ENCODE measurements at places on chromosomes 6 and 20.

DNA sequence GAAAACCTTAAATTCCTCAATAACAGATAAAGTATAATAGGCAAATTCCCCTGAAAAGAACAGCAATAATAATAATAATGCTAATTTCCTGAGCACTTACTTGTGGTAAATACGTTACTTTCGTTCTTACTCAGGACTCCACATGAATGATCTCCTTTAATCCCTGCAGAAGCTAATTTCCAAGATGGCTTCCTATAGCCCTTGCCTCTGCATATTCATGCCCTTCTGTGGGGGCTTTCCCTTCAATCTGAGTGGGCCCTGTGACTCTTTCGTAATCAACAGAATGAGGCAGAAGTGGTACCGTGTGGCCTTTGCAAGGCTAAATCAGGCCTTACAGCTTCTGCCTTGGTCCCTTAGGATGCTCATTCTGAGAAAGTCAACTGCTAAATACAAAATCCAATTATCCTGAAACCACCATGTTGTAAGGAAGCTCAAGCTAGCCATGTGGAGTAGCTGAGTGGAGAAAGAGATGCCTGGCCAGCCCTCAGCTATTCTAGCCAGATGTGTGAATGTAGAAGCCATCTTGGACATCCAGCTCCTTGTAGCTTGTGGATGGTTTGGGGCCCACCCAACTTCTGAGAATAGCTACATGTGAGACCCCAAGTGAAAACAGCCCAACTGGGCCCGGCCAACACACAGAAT, 50.5 kb downstream of the MCUR1 start:
- DNase-seq: no peak

DNA sequence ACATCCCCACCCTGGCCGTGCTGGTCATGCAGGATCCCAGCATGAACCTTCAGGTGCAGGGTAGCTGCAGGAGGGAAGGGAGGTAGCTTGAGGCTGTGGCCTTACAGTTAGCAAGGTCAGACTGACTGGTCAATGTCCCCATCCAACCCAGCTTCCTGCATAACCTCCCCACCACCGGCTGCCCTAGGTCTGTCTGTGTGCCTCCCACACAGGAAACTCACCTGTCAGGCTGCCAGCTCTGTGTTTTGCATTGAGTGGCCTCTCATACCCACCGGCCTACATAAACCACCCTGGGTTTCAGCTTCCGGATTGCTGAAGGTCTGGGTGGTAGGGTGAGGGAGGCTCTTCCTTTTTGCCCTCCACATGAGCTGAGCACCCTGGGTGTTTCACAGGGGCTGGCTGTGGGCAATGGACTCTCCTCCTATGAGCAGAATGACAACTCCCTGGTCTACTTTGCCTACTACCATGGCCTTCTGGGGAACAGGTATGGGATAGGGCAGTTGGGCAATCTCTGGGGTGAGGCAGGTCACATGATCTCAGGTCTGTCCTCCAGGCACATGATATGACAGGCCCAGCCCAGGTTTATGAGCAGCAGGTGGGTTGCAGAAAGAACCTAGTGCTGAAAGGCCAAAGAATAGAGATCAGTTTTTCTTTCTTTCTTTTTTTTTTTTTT, 1.8 kb downstream of the CTSA start:
- no peak for DNase-seq

DNA sequence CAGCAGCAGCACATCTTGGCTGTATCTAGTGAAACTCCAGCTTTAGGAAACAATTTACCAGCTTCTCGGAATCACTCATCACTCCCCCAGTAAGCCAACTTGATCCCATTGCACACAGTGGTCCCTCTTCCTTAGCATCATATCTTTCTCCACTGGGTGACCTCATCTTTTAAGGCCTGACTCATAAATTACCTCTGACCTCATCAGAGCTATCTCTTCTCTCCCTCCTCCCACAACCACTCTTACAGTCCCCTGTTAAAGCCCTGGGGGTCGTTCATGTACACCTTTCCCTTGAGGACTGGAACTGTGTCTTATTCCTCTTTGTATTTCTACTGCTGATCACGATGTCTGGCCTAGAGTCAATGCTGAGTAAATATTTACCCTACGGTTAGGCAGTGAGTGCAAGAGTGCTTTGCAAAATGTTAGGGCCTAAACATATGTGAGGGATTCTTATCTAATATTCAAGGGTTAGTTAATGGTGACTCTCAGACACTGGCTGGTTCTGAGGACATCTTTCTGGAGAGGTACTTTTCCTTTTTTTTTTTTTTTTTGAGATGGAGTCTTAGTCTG, 187.2 kb downstream of the LRFN2 start:
- no peak for DNase-seq

DNA sequence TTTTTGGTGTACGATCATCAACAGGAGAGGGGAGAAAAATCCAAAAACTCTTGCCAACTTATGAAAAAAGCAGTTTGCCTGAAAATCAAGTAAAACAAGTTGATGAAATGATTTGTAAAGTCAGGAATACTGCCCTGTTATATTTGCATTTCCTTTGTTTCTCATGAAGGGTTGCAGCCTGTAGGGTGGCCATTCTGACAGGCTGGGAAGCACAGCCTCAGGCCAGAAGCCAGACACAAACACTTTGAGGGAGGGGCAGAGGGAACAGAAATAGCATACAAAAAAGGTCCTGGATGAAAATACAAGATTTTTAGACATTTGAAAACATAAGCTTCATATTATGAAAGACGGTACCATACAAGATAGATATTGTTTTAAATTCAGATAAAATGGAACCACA, 109.8 kb downstream of the DTNBP1 start:
- DNase-seq: no peak

DNA sequence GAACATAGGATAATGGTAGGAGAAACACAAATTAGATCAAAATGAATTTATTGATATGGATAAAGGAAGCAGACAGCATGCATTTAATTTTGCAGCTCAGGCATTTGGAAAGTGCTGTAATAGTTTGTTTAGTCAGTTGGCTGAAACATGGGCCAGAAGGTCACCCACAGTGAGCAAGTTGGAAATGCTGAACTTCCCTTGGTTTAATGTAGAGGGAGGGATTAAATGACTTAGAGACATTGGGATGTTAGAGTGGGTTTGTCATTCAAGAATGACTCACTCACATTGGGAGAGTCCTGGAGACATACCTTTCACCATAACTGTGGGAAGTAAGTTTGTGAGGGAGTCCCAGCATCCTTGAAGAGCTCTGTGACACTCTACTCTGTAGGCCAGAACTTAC, 231.5 kb upstream of the PLCB4 start:
- no peak for DNase-seq

DNA sequence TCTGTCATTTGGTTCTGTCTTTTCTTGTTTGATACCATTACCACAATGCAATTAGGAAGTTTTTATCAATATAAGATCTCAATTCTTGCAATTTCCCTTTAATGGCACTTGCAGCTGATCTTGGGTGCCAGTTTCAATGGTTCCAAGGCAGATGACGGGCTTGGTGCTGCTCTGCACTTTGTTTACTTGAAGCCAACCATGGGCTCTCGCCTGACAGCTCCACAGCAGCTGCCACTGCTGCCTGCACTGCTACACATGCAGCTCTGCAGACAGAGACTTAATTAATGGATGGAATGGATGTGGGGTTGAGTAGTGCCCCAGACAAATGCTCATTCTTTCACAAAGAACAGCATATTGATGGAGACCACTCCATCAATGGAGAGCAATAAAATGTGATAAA, 1024.3 kb upstream of the EPHA7 start:
- DNase-seq: no peak

GRCh38 chr6:168865-169455, 123.3 kb upstream of the DUSP22 start:
- DNase-seq: peak; percentile 55

GRCh38 chr6:67687396-67687795, 947.7 kb upstream of the ADGRB3 start:
- DNase-seq: no peak

DNA sequence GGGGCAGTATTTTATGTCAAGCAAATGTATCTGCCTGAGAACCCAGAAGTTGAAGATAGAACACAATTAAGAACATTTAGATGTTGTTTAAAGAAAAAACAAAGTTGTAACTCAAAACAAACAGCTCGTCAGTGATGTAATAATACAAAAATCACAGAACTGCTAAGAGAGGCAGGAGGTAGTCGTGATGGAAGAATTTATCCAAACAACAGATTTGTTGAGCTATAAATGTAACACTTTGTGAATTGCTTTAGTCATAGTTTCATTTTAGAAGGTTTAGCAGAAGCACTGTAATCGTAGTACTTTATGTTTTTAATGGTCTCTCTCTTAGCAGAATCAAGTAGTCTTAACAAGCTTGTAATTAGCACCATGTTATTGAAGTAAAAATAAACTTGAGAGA, 73.6 kb downstream of the SCAF8 start:
- no peak for DNase-seq

GRCh38 chr20:52269321-52269720, 77.7 kb upstream of the ZFP64 start:
- no peak for DNase-seq

GRCh38 chr6:26358511-26358981, 6.5 kb upstream of the BTN3A2 start:
- DNase-seq: no peak

GRCh38 chr6:108746836-108747575, 101.2 kb upstream of the ARMC2 start:
- no peak for DNase-seq

DNA sequence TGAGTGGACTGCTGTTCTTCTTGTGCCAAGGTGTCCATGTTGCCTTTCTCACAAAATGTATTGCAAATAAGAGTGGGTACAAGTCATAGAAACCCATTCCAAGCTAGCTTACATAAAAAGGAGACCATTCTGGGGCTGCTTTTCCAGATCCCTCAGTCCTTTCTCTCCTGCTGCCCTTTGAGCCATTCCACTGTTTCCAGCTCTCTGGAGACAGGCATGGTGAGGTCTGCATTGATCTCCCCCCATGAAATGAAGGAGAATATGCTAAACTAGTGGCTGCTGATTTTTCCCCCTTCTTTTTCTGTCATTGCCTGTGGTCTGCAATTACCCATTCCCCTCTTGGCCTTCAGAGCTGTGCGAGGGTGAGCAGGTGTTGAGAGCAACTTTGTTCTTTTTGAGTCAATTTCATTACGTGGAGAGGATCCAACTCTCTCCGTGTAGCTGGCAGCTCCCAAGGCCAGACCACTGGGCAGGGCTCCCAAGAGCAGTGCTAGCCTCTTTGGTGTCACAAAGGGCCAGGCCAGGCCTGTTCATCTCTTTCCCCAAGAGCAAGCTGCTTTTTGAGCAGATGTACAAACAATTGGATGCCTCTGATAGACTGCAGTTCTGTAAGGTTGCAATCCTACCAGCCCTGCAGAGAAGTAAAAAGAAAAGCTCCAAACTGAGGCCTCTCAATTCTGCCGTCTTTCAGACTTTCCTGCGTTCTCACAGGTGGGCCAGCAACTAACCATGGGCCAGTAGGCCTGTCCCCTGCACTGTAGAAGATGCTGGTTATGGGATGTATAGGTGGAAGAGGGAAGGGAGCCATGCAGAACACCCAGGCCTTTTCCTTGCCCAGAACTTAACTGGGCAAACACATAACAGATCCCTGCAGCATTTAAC, 96.1 kb upstream of the ARMC2 start:
- no peak for DNase-seq

GRCh38 chr20:41171736-41172295, 34.5 kb downstream of the PLCG1 start:
- DNase-seq: no peak

DNA sequence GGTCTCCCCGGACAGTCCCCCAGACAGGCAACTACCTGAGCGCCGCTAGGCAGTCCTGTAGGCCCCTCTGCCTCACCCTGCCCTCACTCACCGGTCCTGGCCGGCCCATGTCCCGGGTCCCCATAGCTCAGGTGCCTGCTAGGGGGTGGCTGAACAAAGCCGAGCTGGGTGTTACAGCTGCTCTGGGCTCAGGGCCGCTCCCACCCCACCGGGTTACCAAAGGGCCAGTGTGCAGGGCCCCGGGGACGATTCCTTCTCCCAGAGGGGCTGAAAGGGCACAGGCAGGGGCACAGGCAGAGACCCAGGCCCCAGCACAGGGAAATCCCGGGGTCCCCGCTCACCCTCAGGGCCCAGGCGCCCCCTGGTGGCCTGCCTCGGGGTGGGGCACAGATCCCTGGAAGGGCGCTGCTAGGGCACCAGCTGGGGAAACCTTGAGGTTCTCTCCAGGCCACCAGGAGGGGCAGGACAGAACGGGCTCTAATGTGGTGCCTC, 118.4 kb downstream of the GRM4 start:
- peak; percentile 16 for DNase-seq

GRCh38 chr6:150176152-150176551, 33.3 kb downstream of the PPP1R14C start:
- DNase-seq: no peak

DNA sequence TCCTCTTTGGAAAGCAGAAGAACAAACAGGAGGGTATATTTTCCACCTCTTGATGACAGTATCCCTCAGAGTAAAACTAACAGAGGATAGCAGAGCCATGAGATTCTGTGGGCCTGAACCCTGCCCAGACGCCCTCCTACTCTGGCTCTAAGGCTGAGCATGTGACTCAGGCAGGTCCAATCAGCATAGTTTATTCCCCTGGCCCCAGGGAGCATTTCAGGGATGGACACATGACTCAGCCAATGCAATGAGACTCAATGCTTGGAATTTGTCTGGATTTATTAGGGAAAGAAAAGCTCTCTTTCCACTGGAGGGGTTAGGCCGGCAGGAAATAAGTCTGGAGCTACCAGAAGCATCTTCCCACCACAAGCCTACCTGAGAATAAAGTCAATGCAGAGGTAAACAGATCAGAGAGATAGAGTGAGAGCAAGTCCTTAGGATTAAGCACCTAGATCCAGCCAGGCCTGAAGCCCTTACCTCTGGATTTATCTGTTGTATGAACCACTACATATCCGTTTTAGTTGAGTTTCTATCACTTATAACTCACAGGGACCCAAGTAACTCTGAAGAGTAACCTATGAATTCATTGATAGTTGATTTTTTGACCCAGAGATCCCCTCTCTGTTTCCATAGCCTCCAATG, 68.2 kb upstream of the EYA2 start:
- DNase-seq: no peak

- DNase-seq: no peak
Measured at GRCh38 chr20:47622118-47622665, 120.5 kb downstream of the NCOA3 start.

GRCh38 chr6:136859430-136859829, 37.0 kb downstream of the PEX7 start:
- no peak for DNase-seq

DNA sequence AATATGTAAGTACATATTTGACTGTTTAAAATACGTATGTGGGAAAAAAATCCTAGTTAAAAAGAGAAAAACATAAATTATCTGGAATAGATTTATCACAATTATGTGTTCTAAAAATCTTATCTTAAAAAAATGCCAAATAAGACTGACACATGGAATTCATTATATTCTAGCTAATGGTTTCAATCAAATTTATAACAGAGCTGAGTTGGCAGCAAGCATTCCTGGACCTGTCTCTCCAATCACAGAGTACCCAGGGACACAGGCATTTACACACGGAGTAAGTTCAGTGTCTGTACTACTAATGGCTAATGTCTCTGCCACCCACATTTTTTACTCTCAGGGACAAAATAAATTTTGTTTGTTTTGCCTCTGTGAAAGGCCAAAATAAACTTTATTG, 122.3 kb downstream of the RPS12 start:
- DNase-seq: no peak

DNA sequence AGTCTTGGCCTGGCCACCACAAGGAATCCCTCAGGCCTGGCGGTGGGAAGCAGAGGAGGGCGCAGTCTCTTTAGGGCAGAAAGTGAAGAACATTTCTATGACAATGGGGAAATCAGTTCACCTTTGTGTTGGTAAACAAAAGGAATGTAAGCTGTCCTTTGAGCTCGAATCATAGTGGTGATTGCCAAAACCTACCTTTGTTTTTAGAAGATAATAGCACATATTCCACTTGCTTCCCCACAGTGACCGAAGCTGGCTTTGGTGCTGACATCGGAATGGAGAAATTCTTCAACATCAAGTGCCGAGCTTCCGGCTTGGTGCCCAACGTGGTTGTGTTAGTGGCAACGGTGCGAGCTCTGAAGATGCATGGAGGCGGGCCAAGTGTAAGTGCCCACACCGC, 144.1 kb downstream of the MTHFD1L start:
- DNase-seq: no peak
